ENCODE measurements at places on chromosomes 7 and 10.
A peak's percentile ranks its signal among the peaks of the same experiment; 100 is the strongest.

GRCh38 chr7:96591900-96592676, 117.6 kb downstream of the SEM1 start:
- no peak for DNase-seq

DNA sequence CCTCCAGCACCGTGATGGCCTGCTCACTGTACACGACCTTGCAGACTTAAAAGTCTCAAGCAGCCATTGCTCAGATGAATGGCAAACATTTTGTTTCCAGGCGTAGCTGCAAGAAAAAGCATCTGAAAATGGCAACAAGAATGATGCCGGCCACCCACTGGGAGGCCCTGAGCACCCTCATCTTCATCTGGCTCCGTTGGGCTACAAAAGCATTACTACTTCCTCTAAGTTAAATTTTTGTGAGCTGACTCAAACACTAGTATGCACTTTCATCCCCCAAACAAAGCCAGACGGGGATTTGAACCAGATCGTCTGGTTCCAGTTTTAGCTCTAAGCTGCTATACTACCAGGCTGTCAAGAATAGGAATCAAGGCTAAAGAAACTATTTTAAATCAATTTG, 116.6 kb upstream of the CDK1 start:
- DNase-seq = no peak

DNA sequence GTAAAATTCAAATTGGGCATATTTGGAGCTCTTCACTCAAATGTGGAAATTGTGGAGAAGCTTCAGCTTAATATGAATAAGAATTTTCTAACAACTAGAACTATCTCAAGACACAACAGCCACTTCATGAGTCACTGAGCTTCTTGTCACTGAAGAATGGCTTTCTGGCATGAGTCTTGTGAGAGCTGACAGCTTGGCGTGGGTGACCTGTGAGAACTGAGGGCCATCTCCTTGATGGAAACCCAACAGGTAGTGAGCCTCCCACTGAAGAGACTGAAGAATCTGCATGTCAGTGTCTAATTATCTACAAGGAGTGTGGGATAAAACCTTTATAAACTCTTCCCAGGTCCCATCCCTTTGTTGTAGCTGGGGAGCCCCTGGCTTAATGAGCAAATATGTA, 66.0 kb downstream of the CLEC2L start:
- no peak for DNase-seq

GRCh38 chr10:11285171-11285570, 267.5 kb downstream of the CELF2 start:
- DNase-seq = no peak

GRCh38 chr10:17368708-17369272, 85.6 kb downstream of the ST8SIA6 start:
- no peak for DNase-seq

- DNase-seq = peak; percentile 45
Observed at GRCh38 chr10:16853201-16853600, 36.0 kb upstream of the RSU1 start.
